ENCODE measurements at places on chromosomes 1 and 21.

- DNase-seq = no peak
Observed at GRCh38 chr1:152957561-152957960, 10.6 kb downstream of the SPRR5 start.

DNA sequence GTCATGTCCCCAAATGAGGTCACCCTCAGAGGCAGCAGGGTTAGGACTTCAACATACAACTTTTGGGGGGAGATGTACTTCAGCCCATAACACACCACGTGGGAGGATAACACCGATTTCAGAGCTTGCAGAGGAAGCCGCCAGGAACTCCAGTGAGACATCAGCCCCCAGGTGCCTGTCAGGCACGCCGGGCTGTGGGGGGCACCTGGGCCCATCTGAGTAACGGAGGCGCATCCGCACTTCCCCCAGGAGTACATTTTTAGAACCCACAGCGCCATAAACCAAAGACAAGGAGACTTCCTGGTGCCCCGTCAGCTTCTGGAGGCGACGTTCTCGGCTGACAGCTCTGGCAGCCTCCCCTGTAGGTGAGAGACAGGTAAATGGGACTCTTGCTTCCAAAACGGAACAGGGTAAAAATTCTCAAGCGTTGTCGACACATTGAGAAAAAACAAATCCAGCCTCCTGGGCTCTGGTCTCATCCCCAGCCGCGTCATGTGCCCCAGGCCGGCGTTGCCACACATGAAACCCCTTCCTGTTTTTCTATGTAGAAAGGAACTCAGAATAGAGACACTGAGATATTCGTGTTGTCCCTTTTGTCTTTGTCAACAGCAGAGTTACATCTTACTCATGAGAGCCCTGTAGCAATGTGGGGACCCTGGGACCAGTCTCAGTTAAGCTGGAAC lies 93.3 kb downstream of the PDE9A start:
- DNase-seq = peak; percentile 80

DNA sequence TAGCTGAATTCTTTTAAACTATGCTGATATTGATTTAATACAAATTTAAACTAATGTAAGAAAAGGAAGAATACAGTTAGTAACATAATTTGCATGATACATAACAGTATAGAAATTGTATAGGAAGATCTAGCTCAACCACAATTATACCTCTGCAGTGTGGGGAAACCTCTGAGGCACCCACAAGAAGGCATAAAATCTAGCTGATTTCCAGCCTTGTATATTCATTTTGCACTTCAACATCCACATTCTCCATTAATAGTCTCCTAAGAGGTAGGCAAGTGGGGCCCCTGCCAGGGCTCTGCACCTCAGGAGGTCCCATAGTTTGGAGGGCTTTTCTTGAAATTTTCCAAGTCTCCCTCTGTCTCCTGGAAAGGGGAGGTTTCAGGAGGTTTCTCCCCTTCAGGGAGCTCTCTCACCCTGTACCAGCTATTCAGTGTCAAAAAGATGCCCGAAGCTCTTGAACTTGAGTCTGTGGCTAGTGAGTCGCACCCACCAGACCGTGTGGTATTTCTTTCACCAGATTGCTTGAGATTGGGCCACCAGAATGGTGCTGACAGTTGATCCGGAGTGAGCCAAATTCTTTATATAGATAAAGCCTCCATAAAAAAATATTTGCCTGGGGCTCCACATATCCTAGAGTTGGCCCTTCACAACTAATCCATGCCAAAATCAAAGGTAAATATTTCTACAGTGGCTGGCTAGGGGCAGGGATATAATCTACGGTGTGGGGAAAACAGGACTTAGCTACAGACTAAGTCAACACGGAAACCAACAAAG lies 108.2 kb downstream of the TIAM1 start:
- DNase-seq = no peak

DNA sequence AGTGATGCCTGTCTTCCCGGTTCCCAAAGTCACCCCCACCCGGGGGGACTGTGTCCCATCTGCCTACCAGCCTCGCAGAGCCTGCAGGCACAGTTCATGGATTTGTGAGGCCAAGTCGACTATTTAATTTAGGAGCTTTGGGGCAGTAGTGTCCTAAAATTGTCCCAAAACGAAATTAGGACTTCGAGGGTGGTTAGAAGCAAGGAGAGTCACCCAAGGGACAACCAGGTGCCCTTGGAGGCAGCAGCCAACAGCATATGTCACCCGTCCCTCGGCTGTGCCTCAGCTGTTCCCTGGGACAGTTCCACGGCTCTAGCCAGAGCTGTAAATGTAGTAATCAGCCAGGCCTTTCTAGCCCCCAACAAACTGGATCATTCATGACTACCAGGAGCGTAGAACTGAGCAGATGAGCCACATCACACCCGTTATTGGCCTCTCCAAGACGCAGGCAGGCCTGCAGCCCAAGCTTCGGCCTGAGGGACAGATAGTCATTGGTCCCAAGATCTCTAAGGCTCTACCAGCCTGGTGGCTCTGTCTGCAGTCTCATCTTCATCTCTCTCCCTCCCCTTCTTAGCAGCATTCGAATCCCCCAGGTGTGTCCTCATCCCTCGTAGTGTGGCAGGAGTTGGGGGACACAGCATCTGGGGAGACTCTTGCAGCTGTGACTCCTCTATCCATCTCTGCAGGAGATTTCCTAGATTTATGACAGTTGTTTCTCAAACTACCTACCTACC lies 2.9 kb downstream of the PAX7 start:
- DNase-seq = no peak

DNA sequence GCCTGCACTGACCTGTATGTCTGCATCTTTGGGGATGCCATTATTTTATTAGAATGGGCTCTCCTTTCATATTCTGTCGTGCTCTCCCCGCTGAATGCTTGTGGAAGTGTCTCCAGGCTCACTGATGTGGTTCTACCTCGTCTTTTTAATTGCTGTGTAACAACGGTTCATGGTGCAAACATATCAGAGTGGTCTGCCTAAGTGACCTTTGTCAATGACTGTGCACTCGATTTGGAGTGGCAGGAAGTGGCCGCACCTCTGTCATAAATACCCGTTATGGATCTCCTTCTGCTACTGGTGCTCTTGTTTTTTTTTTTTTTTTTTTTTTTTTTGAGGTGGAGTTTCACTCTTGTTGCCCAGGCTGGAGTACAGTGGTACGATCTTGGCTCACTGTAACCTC lies 38.3 kb downstream of the SPSB1 start:
- DNase-seq = no peak

DNA sequence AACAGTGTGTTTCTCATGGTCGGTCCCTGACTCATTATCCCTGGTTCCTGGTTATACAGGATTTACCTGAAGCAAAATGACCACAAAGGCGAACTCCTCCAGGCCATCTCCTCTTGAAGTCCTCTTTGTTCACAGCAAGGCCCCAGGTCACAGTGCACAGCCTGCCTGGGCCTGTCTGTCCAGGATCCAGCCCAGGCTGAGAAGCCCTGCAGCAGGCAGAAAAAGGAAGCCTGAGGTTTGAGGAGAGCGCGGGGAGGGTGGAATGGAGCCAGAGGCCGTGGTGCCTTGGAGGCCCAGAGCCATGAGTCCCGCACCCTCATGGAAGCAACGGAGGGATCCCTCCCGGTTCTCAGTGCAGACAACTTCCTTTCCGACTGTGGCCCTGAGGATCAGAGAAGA lies 136.8 kb upstream of the IRF2BP2 start:
- DNase-seq = no peak
